Caco-2 (cell line): ENCODE measurements at places on chromosomes 11 and 22.

GRCh38 chr22:50140615-50141014 lies 29.9 kb upstream of the PANX2 start:
- no peak for DNase-seq

- no peak for DNase-seq
Observed at GRCh38 chr11:3609416-3610265, 32.2 kb downstream of the ART5 start.

DNA sequence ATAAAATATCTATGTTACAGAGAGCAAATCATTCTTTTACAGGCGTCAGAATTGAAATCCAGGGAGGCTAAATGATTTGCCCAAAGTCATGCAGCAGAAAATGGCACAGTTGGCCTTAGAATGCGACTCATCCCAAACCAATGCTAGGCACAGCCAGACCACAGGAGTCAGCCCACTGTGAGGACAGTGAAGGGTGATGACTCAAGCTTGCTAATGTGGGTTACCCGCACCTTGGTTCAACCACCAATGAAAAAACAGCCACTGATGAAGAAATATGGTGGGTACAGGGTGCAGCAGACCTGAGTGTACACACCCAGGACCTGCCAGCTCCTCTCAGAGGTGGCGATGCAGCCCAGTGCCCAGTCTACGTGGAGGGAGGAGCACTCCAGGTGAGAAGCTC lies 89.7 kb downstream of the ZC3H12C start:
- DNase-seq = no peak

DNA sequence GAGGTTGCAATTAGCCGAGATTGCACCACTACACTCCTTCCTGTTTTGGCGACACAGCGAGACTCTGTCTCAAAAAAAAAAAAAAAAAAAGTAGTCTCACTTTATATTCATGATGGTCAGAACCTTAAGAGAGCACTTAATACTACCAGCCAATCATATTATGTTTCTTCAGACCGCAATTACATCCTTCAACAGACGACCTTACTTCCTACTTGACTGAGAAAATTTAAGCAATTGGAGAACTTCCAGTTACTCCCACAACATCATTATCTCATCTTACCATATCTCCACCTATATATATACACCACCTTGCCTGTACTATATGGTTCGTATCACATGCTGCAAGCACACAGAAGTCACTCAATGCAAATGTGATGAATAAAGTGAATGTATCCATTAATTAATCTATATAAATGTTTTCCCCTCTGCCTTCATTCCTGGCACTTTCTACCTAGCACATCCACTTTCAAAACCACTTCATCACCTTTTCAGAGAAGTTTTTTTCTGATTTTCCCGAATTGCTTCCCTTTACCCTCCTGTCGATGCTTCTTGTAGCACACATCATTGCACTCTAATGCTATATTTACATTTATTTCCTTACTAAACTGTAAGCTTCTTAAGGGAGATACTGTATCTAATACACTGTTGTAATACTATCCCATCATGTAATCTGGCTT lies 13.8 kb downstream of the ATP5MG start:
- no peak for DNase-seq

- no peak for DNase-seq
Observed at GRCh38 chr11:34337016-34337415, 20.8 kb downstream of the ABTB2 start.

DNA sequence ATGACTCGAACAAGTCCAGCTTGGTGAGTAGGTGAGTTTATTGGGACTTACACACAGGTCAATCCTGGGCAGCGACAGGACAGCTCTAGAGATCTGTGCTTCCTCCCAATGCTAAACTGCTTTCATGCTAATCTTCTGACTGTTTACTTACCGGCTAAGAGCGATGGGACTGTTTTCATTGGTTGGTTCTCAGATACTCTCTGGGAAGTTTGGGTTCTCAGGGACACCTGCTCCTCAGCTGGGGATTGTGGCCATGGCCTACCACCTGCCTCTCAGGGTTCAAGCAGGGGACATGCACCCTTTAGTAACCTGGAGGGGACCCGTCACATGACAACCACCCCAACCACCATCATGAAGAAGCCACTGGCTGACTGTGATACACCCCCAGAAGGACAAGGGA lies 13.1 kb downstream of the APOL2 start:
- DNase-seq = no peak

GRCh38 chr11:92784331-92784730 lies 185.1 kb upstream of the MTNR1B start:
- DNase-seq = no peak

DNA sequence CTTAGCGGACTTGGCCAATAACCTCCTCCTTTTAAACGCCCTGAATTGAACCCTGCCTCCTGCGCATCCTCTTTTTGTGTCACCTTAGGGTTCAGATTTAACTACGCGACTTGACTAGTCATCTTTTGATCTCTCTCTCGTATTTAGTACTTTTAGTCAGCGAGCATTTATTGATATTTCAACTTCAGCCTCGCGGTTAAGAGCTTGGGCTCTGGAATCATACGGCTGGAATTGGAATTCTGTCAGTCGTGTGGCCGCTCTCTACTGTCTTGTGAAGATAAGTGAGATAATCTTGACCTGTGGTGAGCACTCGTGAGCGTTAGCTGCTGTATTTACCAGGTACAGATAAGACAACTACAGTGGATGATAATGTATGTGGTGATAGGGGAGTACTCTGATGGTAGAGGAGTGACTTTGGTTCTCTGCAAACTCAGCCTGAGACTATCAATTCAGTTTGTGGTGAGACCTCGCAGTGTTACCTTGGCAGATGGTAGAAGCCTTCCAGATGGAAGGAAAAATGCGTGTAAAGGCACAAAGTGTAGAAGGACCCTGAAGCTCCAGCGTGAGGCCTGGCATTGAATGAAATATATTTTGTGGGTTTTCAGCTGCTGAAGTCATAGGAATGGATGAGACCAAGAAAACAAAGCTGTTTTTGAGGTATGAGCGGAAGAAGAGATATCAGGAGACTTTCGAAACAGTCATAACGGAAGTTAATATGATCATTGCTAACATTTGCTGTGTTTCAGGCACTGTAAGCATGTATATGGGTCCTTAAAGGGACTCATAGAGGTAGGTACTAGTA lies 682 bp downstream of the ATM start:
- DNase-seq = no peak

- DNase-seq = no peak
Observed at GRCh38 chr22:47914481-47915097, 1152.1 kb downstream of the TBC1D22A start.

- DNase-seq = no peak
Observed at GRCh38 chr11:26557666-26558065, 14.4 kb downstream of the MUC15 start.

DNA sequence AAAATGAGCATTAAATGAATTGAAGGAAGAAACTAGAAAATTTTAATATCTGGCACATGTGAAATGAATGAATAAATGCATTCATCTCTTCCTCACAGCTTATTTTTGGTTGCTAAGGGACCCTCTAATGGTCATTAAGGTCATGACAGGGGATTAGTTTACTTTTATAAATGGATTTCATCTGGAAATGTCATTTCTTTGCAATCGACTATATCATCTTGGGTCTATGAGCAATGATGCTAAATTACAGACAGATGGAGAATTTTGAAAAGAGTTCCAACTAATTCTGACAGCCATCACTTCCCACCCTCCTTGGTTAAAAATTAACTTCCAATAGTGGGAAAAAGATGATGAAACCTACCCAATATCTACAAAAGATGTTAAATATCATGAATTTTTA lies 98.0 kb downstream of the KIF18A start:
- DNase-seq = no peak

DNA sequence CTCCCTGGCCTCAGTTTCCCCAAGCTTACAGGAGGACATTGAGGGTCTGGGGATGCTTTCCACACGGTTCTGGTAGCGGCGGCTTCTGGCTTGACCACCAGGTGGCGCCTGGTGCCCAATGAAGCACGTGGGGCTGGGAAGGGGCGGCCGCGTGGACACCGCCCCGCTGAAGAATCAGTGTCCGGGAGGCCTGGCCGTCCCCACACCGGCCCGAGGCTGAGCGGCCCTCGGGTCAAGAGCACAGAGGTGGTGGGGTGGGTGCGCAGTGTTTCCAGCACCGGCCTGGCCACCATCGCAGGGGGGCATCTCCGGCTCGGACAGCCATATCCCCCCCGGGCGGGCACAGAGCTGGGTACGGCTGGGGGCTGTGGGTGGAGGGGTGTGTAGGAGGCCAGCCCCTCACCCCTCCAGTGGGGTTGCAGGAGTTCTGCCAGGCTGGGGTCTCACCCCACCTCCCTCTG lies 27.8 kb upstream of the PPARA start:
- DNase-seq = peak; percentile 83

DNA sequence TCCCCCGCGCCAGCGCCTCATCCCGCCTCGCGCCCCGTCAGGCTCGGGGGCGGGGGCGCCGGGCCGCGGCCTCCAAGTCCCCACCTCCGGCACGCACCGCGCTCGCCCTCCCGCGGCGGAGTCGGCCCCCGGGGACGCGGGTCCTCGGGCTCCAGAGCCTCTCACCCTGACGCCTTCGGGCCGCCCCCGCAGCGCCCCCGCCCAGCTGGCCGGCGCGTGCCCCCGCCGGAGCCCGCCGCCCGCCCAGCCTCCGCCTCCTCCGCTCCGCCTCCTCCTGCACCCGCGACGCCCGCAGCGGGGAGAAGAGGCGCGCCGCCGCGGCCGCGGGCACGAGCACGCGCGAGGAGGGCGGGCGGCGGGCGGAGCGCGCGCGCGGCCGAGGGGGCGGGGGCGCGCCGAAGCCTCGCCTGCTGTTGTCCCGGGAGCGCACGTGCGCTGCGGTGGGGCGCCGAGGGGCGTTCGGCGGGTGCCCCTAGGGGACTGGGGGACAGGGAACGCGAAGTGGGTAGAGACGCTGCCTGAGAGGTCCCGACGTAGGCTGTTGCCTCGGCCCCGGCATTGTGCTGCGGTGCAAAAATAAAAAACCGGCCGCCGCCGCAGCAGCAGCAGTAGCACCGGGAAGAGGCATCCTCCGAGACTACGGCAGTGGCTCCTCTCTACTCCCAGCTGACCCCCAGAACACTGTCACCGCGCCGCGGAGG lies 87.4 kb upstream of the ARHGAP32 start:
- DNase-seq = peak; percentile 98

- no peak for DNase-seq
Observed at GRCh38 chr11:58562375-58562800, 13.3 kb downstream of the LPXN start.

DNA sequence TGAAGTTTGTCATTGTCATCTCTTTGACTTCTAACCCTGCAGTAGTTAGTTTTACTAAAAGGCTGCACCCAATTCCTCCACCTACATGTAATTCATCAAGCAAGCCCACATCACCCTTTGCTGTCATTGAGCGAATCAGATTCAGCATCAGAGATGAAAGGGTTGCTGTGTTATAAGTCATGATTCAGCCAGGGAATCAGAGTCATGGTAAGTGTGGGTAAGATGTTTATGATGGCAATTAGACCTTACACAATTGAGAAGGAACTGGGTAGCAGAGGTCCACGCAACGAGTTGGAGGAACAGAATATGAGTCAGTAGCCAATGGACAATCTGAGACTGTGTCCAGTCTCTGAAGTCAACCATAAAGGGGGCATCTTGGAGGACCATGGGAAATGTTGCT lies 162.8 kb upstream of the SNX19 start:
- DNase-seq = no peak

DNA sequence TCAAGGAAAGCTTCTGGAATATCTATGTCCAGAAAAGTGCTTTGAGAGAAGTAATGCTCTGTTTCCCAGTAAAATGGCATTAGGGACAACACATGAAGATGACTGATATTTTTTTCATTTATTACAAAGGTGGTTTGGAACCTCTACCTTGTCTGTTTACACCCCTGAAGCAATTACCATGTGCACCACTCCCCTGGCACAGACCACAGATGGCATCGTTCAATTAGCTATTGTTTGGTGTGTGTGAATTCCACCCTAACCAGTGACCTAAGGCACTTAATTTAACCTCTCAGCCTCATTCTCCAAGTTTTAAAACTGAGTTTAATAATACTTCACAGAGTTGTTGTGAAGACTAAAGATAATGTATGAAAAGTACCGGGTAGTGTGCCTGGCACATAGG lies 127.6 kb upstream of the BMAL1 start:
- DNase-seq = no peak

DNA sequence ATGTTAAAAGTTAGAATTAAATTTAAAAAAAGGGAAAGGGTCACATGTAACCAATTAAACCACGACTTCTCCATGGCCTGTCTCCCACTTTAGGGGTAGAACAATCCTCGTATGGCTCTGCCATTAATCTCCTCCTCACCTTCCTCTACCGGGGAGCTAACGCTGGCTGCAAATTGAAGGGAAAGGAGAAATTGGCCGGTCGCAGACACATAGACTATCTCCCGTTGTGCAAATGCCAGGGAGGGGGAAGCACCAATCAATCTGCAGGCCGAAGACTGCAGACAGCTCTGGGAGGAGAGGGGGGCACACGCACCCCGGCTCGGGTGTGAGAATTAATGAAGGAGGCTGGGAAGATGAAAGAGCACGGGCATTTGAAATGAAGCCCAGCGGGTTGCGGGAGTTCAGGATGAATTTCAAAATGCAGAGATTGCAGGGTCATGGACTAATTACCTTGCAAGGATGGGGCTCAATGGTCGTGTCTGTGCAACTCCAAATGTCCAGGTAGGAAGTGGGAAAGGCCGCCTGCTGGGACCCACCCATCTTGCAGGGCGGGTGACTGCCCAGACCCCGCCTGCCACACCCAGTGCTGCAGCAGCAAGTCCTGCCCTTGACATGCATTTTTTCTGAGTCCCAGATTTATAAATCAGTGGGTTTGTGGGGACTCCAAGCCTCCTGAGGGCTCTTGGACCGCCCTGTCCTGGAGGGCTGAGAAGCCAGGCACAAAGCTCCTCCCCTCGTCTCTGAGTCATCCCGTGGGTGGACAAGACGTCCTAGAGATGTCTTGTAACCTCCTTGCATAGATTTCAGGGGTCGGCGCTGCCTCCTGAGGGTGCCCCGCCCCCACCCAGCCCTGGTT lies 534.2 kb downstream of the TBC1D22A start:
- DNase-seq = no peak

GRCh38 chr11:66692446-66692845 lies 14.8 kb upstream of the RBM4B start:
- DNase-seq = no peak

DNA sequence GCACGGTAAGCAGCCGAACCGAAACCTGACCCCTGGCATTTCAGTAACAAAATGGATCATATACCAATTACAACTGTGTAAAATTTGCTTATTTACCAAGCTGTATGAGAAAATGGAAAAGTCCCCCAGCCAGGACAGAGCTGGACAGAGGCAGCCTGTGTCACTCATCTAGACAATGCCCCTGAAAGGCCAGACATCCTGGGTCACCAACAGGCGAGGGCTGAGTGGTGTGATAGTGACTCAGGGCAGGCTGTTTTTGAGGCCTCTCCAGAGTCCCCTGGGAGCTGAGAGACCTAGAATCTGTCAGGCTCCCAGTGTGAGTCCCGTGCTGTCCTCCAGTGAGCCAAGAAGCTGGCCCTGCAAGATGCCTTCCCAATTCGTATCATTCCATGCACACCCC lies 680.4 kb downstream of the TBC1D22A start:
- no peak for DNase-seq
